ENCODE measurements at places on chromosomes 7 and 10.
A peak's percentile ranks its signal among the peaks of the same experiment; 100 is the strongest.

GRCh38 chr10:119227825-119228224 is 20.5 kb downstream of the GRK5 start:
- no peak for DNase-seq

- no peak for DNase-seq
Measured at GRCh38 chr7:95404316-95404865, 8.2 kb upstream of the PON3 start.

GRCh38 chr7:48875045-48875916 is 49.1 kb upstream of the CDC14C start:
- DNase-seq: no peak

- no peak for DNase-seq
Measured at GRCh38 chr7:28920424-28920823, 37.7 kb downstream of the TRIL start.

GRCh38 chr10:131797626-131798025 is 103.2 kb upstream of the PPP2R2D start:
- no peak for DNase-seq

DNA sequence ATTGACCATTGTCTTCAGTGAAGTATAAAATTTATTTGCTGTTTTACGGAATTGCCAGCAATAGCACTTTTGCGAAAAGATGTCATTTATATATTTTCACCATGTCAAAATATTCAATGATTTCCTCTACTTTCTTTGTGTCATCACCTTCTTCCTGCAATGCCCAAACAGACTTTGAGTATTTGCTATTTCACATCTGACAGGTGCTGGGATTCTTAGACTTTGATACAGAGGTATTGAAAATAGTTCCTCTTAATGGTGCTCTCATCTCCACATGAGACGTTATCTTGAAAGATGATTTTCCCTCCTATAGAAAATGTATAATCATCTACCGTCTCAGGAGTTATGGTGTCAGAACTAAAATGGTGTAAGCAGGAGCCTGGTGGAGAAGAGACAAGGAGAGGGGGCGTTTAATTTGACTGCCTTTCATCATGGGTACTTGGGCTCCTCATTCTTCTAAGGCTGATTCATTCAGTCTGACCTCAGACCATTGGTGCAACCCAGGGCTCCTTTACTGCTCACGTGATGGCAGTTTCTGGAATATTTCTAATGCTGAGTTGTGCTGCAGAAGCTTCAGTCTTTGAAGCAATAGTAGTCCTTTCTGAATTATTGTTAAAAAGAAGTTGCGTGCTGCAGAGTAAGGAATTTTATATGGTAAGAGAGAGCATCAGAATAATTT is 404.6 kb downstream of the PHTF2 start:
- no peak for DNase-seq

GRCh38 chr10:93577565-93577964 is 11.1 kb downstream of the FFAR4 start:
- no peak for DNase-seq

DNA sequence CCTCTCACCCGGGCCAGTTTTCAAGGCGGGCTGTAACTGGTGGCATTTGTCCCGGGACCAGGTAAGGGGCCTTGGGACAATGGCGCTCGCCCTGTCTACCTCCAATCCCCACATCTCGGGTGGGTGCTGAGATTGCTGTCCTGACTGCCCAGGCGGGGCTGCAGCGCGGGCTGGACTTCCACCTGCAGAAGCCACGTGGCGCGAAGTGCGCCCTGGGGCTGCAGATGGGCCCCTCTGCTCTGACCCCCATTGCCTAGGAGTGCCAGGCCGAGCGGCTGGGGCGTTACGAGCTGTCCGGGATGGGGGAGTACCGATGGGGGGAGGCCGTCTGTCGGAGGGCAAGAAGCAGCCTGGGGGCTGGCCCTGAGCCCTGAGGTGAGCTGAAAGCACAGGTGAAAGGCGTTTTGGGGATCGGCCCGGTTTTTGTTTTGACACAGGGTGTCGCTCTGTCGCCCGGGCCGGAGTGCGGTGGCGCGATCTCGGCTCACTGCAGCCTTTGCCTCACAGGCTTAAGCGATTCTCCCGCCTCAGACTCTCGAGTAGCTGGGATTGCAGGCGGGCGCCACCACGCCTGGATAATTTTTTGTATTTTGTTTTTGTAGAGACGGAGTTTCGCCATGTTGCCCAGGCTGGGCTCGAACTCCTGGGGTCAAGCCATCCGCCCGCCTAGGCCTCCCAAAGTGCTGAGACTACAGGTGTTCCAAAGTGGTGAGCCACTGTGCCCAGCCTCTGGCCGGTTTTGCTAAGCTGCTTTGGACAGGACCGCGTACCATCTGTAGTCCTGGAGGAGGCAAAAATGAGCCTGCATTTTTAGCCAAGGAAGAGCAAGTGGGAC is at the start of gene SFXN2:
TSS of gene SFXN2 (plus strand) at position 16 of the 835 bp plus-strand sequence. CDS start 12,001 bp downstream, outside the sequence.
- peak; percentile 61 for DNase-seq

GRCh38 chr7:33334349-33334748 is 205.0 kb downstream of the BBS9 start:
- no peak for DNase-seq

DNA sequence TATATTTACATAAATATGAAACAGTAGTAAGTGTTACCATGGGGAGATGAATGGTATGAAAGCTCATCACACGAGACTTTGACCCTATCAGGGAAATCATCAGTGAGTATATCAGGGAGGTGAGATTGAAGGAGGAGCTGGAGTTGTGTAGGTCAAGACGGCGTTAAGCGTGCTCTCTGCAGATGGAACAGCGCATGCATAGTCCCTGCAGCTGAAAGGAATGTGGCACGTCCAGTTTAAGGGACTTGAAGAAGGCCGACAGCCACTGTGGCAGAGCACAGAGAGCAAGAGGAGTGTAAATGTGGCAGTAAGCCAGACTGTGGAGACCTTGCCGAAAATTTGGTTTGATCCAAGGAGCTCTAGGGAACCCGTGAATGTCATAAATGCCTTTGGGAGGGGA is 38.9 kb downstream of the POU6F2 start:
- DNase-seq: no peak

- no peak for DNase-seq
Measured at GRCh38 chr7:148395990-148396716, 194.4 kb upstream of the C7orf33 start.

- DNase-seq: no peak
Measured at GRCh38 chr7:37481722-37482288, 33.1 kb upstream of the ELMO1 start.

GRCh38 chr7:21611129-21611528 is 68.3 kb downstream of the DNAH11 start:
- DNase-seq: no peak

DNA sequence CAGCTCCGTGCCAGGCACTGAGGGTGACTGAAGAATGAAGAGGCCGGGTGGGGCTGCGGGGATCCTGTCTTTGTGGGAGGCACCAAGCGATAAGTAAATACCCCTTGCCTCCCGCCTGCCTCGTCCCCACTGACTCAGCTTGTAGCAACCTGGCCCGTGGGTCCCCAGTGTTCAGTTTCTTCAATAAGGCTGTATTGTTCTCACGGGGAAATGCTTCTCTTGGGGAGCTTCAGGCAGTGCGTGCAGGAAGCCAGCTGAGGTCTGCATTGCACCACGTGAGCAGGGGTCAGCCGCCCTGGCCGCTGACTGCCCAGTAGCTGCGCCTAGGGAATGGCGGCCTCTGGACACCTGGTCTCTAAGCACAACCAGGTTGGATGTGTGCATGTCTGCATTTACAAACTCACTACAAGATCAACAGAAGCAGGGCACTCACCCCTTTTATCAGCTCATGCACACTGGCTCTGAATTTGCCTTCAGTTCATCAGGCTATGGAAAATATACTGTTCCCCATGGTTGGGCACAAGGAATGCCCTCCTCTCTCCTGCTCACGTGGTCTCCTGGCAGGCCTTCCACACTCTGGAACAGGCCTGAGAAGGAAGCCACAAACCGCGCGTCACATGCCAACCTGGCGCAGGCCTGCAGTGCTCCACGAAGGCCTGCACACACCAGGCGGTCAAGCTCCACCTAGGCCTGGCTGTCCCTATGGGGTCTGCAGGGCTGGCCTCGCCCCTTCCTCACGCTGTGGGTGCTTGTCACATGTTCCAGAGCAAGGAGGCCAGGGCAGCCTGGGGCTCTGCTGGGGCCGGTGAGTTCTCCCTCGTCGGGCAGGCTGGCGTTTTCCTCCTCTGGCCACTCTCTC is 135.7 kb upstream of the RNF32 start:
- DNase-seq: no peak

DNA sequence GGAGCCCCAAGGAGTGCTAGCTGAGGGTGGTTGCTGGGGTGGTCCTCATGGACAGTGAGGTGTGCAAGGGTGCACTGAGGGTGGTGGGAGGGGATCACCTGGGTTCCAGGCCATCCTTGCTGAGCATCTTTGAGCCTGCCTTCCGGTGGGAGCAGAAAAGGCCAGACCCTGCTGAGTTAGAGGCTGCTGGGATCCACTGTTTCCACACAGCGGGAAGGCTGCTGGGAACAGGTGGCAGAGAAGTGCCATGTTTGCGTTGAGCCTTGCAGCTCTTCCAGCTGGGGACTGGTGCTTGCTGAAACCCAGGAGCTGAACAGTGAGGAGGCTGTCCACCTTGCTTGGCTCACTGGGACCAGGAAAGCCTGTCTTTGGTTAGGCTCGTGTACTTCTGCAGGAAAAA is 34.9 kb downstream of the PRF1 start:
- no peak for DNase-seq

GRCh38 chr10:103802081-103802480 is 53.3 kb downstream of the SH3PXD2A start:
- no peak for DNase-seq

DNA sequence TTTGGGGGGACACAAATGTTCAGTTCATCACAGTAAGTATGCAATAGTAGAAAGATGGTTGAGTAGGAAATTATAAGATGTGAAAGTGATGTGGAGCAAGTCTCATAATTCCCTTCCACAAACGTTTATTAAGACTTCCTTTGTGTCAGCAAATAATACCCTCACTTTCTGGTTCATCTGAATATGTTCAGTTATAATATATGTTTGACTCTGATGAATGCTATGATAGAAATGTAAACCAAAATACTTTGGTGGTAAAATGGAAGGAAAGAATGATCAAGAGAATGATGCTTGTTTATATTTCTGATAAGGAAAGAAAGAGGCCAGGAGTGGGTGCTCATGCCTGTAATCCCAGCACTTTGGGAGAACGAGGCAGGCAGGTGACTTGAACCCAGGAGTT is 111.7 kb upstream of the PLXDC2 start:
- DNase-seq: no peak

GRCh38 chr10:48444266-48444665 is 137.8 kb downstream of the MAPK8 start:
- no peak for DNase-seq

GRCh38 chr10:24303522-24304310 is 94.8 kb downstream of the KIAA1217 start:
- no peak for DNase-seq

DNA sequence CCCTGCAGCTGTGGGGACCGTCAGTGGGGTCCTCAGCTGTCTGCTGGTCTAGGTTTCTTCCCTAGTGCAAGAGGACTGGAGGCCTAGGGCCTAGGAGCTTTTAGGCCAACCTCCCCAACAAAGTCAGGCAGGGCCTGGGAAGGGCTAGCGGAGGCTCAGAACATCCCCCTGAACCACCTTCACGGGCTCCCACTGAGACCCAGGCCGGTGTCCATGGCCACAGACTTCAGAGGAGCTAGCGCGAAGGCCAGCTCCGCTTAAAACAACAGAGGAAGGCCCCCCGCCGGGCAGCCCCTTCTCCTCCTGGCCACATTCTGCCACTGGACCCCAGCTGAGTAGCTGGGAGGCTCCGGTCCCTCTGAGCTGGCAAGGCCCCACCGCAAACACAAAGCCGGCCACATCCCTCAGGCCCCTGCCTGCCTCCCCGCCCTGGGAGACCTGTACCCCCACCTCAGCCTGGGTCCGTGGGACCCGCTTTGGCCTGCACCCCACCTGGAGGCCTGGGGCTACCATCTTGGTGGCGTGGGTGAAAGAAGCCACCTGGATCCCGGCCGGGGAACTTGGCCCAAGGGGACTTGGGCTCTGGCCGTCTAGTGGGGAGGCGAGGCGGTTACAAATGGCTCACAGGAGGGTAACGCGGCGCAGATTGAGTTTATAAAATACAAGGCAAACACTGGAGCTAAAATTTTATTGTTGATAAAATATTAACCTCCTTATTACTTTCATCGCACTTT is 5.4 kb upstream of the UNCX start:
- no peak for DNase-seq

- DNase-seq: peak; percentile 80
Measured at GRCh38 chr10:26438534-26439341, 597 bp downstream of the APBB1IP start.

DNA sequence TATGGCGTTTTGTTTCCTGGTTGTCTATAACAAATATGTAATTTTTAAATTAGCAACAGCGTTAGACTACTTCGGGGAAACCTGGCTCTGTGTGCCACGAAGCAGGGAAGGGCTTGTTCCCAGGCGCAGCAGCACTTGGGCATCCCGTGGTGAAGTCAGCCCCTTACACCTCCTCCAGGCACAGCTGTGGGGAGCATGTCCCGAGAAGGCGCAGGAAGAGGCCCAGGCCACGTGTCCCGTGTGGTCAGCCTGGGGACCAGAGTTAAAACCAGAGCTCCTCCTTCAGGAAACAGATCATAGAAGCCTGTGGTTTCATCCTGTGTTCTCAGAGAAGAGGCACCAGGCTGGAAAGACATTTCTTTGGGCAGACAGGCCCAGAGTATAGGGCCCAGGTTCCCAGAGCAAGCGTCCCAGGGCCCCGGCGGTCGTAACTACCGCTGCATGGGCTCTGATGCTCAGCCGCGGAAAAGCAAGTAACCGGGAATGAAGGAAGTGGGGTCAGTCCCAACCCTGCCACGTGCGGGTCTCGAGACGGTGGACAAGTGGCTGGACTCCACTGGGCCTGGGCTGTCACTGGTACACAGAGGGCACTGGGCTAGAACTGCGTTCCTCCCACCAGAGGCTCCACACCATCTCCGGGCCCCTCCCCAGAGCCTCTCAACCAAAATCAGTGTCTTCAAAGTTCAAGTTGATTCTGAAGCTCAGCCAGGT is 7.1 kb downstream of the NUDT1 start:
- DNase-seq: peak; percentile 7

DNA sequence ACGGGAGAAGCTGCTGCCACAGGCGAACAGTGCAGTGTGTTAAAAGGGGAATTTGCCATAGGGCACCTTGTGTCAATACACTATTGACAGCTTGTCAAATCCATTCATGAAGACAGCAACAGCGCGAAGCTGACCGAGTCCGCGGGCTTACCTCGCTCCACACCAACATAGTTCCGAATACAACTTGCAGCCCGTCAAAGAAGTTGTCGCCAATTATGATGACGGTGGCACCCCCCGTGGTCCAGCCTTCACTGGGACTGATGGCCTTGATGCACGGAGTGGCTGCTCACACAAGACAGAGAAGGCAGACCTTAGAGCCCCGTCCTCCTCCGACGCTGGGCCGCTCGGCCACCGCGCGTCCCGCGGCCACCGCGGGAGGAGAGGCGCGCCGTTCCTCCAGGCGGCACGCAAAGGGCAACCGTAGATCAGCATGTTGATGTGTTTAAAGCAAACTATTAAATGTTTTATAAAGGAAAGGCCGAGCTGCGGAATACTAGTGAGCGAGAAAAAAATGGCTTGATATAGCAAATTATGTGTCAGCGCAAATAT is 96.4 kb downstream of the EBF3 start:
- DNase-seq: no peak

DNA sequence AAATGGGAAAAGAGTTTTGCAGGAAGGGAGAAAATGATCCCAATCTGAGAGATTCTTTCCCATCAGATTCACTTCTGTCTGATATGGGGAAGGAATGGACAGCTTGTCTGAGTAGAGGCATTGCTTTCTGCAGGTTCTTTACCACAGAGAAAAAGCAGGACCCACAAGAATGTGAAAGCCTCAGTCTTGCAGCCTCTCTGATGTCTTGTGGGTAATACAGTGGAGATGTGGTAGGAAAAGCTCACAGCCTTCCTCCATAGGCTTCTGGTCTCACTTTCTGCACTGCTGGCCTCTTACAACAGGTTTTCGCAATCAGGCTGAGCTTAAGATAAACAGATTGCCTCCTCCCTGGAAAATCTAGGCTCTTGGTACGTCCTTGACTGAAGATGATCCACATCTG is 551 bp downstream of the IFIT1 start:
- peak; percentile 9 for DNase-seq

Data from CD4-positive, alpha-beta T cell treated with Interleukin-6 for 4 hours (primary cell).